ENCODE measurements at places on chromosomes 2 and 18.

- no peak for DNase-seq
Measured at GRCh38 chr2:158931572-158931971, 36.9 kb upstream of the TANC1 start.

GRCh38 chr18:2846636-2847316 lies at the start of gene EMILIN2:
EMILIN2 (plus strand) TSS chr18:2847006; CDS start chr18:2847189, 183 bp downstream.
- DNase-seq, result peak; percentile 61

- DNase-seq, result no peak
Measured at GRCh38 chr18:77547757-77548156, 298.1 kb downstream of the GALR1 start.

GRCh38 chr2:63984606-63985359 lies 34.4 kb downstream of the VPS54 start:
- no peak for DNase-seq

DNA sequence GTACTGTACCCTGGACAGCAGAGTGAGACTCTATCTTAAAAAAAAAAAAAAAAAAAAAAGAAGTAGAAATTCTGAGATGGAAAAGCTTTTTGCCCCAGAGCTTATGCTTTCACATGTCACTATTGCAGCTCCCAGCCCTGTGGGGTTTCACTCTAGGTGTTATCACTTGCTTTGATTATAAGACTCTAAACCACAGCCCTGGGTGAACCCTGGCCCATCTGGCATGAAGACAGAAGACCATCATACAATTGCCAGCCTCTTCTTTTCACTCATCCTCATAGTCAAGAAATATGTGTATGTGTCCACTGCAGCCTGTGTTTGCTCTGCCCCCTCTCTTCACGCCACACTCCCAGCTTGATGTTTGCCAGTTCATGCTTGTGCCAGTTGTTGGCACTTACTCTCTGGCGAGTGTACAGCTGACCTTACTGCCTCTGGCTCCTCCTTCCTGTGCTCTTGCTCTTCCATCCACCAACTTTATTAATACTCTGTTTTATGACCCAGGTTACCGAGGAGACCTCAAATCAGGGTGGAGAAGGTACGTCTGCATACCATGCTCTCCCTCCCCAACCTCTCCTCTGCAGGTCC lies 136.7 kb upstream of the NCK2 start:
- no peak for DNase-seq

DNA sequence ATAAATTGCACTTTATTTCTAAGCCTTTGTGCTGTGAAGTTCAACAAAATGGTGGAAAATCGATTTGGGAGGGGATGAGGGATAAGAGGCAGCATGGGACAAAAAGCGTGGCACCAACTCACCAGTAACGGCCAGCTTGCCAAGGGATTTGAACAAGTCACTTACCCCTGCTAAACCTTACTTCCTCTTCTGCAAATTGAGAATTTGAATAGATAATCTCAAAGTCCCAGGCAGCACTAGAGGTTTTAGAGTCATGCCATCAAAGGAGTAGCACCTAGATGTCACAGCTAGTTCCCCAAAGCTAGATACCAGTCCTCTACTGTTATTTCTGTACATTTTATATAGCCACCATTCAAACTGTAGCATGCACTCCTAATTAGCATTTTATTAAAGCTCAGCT lies 83.7 kb upstream of the VRK2 start:
- no peak for DNase-seq

- DNase-seq, result no peak
Measured at GRCh38 chr2:48471048-48471474, 58.9 kb upstream of the STON1 start.

- DNase-seq, result no peak
Measured at GRCh38 chr2:132392879-132393278, 23.7 kb upstream of the GPR39 start.

DNA sequence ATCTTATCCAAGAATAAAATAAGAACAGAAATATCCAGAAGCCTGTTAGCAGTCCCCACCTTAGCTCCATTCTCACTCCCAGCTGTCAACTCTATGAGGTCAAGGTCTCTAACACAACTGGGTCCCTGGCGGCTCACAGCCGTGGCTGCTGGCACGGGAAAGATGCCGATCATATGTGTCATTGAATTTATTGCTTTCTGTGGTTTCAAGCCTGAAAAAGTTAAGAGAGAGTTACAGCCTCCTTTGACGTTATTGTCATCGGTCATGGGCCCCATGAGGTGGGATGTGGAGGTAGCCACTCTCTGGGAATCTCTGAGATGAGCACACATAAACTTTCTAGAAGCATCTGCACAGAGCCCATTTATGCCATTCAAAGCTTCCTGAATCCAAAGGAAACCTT lies 28.7 kb upstream of the CABLES1 start:
- no peak for DNase-seq

- no peak for DNase-seq
Measured at GRCh38 chr2:18096836-18097405, 218.5 kb downstream of the KCNS3 start.

DNA sequence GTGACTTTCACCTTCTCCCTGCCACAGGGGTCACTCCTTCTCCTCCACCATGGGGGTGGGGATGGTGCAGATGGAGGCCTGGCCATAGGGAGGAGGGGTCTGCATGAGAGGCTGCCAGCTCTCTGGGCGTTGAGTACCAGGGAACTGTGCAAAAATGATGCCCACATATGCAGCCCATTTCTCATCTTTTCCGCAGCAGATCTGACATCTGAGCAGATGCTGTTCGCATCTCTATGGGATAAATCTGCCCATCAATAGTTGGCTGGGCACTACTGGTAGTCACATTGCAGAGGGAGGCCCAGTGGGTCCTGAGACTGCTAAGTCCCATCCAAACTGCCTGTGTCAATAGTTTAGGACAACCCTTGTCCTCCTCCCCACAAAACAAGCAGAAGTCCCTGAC lies 45.9 kb upstream of the LGALSL start:
- DNase-seq, result no peak

DNA sequence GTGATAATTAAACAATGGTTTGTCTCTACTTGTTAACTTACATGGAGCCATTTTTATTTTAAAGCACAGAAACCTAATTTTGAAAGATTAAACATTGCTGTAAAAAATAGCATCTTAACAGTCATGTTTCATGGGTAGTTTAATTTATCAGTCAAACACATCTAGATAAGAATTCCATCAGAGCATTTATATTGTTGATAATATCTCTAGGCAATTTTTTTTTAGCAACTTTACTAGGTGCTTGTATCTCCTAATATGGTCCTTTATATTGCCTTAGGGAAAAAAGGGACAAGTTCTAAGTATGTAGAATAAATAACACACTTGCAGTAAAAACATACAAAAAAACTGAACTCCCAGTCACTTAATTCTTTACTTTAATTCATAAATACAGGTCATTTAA lies 863 bp downstream of the CSRNP3 start:
- DNase-seq, result no peak

- DNase-seq, result no peak
Measured at GRCh38 chr2:181673173-181673572, 7.1 kb downstream of the NEUROD1 start.

GRCh38 chr2:176110415-176111308 lies 3.6 kb downstream of the HOXD11 start:
- no peak for DNase-seq

GRCh38 chr2:182266909-182267308 lies 159.9 kb downstream of the PDE1A start:
- no peak for DNase-seq

DNA sequence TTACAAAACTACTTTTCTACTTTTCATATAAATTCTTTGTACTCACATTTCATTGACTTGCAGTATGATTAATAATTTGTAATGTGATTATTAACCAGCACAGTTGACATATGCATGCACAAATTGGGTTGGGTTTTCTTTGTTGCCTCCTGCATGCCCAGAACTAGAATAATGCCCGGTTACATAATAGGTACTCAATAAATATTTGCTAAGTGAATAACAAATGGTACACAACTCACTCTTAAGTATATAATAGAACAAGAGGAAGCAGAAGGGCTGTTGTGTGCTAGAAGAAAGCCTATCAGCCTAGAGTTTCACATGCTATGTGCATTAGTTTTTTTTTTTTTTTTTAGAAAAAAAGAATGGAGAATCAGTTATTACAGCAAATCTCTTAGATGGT lies 9.3 kb downstream of the RDH14 start:
- DNase-seq, result no peak

GRCh38 chr2:113980946-113981345 lies 91.1 kb downstream of the ACTR3 start:
- DNase-seq, result no peak

DNA sequence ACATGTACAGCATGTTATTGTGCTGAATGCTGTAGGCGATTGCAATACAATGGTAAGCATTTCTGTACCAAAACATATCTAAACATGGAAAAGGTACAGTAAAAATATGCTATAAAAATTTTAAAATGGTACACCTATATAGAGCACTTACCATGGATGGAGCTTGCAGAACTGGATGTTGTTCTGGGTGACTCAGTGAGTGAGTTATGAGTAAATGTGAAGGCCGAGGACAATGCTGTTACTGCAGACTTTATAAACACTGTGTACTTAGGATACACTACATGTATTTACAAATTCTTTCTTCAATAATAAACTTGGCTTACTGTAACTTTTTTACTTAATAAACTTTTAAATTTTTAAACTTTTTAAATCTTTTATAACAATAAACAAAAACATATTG lies 473.4 kb upstream of the UBE2E3 start:
- no peak for DNase-seq

DNA sequence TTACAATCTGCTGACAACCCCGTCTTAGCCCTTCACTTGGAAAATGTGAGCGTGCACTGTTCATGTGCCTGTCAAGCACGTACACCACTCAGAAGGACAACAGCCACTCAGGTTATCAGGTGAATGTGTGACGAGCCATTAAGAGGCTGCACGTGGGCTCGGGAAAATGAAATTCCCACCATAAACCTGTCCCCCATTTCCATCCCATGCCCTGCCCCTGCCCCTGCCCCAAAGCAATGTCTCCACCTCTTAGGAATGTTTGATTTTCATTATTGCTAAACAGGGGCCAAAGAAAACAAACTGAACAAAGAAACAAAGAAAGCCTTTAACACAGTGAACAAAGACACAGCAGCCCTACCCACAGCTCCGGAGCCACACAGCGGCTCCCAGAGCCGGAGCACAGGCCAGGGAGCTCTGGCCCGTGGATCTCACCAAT lies 90.5 kb downstream of the TMEM18 start:
- no peak for DNase-seq

- no peak for DNase-seq
Measured at GRCh38 chr2:69062307-69062962, 49.5 kb downstream of the ANTXR1 start.

- no peak for DNase-seq
Measured at GRCh38 chr2:240156435-240157146, 16.1 kb upstream of the OTOS start.

- DNase-seq, result no peak
Measured at GRCh38 chr2:3329491-3329890, 48.1 kb downstream of the EIPR1 start.

DNA sequence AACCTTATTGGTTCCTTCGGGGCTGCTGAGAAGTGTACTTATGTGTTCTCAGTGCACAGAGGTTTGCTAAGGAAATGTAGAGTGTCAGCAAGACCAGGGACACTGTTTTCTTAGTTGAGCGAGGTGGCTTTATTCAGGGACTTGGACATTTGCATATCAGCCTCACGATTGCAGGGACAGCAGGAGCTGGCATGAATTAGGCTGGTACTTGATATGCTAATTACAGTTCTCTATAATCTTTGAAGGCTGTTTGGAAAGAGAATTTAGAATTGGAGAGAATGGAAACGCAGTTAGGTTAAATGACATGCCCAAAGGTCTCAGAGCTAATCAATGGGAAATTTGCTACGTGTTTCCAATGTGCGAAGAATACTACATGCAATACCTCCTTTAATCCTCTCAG lies 18.7 kb upstream of the MTCL1 start:
- no peak for DNase-seq

DNA sequence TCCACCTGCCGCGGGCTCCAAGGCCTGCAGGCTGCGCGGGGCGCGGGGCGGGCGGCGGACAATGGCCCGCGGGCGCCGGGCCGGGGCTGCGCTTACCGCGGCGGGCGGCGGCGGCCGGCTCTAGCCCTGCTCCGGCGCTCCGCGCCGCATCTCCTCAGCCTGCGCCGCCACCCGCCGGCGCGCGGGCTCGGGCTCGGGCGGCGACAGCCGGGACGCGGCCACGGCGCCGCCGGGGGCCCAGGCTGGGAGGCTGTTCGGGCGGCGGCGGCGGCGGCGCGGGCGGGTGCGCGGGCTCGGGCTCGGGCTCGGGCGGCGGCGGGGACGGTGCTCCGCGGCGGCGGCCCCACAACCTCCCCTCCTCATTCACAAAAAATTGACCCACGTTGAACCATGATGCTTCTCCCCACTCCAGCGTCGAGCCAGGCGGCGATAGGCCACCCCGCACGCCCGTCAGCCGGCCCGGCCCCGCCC lies at the start of gene HDAC4:
Gene HDAC4, minus strand, starts transcription at position 425 of the 471 bp plus-strand sequence. CDS start 48,321 bp downstream, outside the sequence.
- no peak for DNase-seq

DNA sequence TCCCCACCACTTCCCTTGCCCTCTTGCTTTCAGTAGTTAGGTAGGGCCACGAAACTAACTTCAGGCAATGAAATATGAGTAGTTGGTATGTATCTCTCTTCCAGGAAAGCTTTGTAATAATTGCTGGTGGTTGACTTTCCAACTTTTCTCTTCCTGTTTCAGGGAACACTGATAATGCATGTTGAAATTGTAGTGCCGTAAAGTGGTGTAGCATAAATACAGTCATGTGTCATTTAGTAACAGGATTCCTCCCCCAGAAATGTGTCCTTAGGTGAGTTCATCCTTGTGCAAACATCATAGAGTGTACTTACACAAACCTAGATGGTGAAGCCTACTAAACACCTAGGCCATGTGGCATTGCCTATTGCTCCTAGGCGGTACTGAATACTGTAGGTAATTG lies 429.2 kb downstream of the PID1 start:
- DNase-seq, result no peak

- DNase-seq, result no peak
Measured at GRCh38 chr2:182906454-182906853, 40.0 kb upstream of the FRZB start.

DNA sequence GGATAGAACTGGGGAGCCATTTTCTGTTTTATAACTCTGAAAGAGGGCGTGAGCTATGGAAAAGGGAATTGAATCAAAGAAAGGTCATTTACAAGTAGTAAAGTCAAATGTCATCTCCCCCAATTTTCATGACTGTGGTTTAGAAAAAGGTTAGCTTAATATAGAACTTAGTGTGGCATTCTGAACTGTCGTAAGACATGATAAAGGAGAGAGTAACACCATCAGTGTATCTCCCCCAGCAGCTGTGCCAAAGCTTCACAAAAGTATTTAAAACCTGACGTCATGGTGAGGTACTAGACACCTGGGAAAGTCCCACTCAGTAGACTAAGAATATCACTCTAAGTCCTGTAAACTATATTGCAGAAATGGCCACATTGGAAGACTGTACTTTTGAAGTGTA lies 5.8 kb upstream of the IKZF2 start:
- no peak for DNase-seq

All from activated T-cell treated with anti-CD3 and anti-CD28 coated beads, Interleukin-2, amount 50 U/mL, for 1 hour (primary cell).